ENCODE measurements at places on chromosomes 2 and 18. TPM values are rescaled to one million over a fixed set of nuclear protein-coding genes. Genes with fewer than 3 reads are reported as not detected.

- no peak for DNase-seq
Measured at GRCh38 chr2:60745761-60746160, 10.3 kb upstream of the PAPOLG start.

GRCh38 chr2:230224458-230224857, 1.1 kb upstream of the SP140 start:
- no peak for DNase-seq

- no peak for DNase-seq
Measured at GRCh38 chr2:240154606-240155005, 14.1 kb upstream of the OTOS start.

DNA sequence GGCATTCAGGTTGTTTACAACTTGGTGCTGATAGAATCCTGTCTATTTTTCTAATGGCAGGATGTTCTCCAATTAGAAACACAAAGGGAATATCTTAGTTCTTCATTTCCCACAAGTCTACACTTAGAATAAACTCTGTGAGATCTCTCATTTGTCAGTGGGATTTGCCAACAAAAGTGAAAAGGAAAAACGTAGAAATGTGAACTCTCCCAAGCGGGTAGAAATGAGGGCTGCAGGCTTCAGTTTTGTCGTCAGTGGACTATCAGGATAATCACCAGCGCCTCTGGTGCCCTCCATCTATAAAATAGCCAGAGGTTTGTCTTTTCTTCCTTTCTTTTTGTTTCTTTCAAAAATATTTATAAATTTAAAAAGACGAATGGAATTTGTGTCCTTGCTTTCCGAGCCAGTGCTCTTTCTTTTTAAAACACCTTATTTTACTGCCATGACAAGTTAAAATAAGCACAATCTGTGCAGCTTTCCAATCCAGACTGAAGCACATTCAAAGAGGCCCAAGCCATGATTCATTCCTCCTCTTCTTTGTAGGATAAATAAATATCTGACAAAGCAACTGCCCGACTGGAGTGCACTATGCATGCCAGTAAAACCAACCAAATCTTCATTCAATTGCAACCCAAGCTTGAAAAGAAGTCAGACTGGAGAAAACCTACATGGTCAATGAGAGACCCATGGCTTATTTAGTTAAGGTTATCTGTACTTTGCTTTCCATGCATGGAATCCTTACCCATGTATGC, 185.8 kb downstream of the ANKRD44 start:
- DNase-seq, result no peak

DNA sequence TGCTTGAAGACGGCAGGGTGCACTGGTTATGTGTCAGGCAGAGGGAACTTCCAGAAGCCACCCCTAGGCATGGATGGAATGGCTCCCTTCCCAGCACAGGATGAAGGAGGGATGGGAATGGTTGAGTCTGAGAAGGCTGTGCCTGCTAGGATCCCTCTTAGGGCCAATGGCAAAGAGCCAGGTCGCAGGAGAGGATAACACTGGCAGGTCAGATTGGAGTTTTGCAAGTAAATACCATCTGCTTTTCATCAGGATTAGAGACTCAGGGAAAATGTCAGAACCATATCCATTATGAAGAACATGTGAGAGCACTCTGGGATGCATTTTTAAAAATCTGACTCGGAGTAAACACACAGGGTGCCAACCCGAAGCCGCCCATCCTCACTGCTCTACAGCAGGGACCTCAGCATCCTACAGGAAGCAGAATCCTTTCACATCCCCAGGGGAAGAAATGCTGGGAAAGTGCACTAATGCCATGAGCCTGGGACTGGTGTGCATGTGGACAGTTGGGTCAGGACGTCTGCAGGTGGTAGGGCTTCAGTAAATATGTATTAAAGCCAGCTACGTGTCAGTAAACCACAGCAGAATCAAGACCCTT, 139.9 kb downstream of the MYT1L start:
- no peak for DNase-seq

GRCh38 chr18:13563390-13563805, 163.0 kb downstream of the FAM210A start:
- no peak for DNase-seq

DNA sequence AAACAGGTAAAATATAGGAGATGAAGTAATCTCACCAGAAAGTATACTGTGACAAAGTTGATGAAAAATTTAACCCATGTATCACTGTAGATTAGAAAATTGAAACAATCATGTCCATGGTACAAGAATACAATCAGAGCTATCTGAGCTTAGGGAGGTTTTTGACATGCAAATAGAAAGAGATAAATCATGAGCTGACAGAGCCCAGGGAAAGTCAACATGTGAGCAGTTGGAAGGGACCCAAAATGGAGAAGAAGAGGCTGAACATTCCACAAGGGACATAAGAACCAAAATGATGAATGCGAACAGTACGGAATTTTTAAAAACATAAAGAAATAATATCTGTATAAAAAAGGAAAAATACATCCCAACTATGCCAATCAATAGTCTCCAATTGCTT, 395.4 kb upstream of the CYRIA start:
- no peak for DNase-seq

GRCh38 chr2:241412144-241412543, 56.1 kb downstream of the FARP2 start:
- peak; percentile 64 for DNase-seq

DNA sequence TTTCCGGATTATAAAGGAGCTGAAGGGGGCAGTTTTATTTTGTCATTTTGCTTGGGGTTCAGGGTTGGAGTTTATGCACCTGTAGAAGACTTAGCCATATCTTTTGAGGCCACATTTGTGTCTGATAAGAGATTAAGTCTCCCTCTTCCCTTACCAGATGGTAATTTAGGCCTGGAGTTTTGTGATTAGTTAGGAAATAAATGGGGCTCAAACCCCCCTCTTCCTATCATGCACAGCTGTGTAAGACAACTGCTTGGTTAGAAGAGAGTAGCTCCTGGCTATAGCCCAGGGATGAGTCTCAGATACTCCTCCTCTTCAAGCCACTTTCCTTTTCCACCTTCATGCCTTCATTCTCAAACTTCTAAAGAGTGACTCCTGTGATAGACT, 802 bp upstream of the SAP130 start:
- no peak for DNase-seq

STK25 gene
- 207 TPM for polyA plus RNA-seq
